IPS DF 6.9 (cell line): ENCODE measurements at places on chromosomes 2 and 18.

DNA sequence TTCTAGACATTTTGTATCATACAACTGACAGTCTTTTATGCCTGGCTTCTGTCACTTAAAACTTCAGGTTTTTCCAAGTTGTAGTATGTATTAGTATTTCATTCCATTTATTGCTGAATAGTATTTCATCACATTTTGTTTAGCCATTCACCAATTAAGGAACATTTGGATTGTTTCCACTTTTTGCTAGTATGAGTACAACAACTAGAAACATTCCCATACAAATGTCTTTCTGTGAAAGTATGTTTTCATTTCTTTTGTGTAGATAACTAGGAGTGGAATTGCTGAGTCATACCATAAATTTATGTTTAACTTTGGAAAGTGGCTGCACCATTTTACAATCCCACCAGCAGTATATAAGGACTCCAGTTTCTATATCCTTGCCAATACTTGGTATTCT, 135.9 kb downstream of the ATAD2B start:
- no peak for DNase-seq

- no peak for DNase-seq
These were observed 164.3 kb downstream of the MIB1 start for GRCh38 chr18:21904856-21905255.

GRCh38 chr18:61448316-61448715, 115.1 kb downstream of the CDH20 start:
- DNase-seq, result no peak

GRCh38 chr2:1715184-1716013, 28.9 kb downstream of the PXDN start:
- DNase-seq, result no peak

GRCh38 chr2:88530081-88530480, 77.6 kb upstream of the FOXI3 start:
- no peak for DNase-seq

- no peak for DNase-seq
These were observed 10.8 kb downstream of the IL1RL1 start for GRCh38 chr2:102321941-102322719.

DNA sequence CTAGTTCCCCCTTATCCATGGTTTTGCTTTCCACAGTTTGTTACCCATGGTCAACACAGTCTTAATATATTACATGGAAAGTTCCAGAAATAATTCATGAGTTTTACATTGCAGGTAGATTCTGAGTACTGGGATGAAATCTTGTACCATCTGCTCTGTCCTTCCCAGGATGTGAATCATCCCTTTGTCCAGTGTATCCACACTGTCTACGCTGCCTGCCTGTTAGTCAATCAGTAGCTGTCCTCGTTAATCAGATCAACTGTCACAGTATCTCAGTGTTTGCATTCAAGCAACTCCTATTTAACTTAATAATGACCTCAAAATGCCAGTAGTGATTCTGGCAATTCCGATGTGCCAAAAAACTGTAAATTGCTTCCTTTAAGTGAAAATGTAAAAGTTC, 76.3 kb downstream of the DYNC1I2 start:
- DNase-seq, result no peak

- no peak for DNase-seq
These were observed 22.8 kb downstream of the NXPH2 start for GRCh38 chr2:138757384-138757783.

- DNase-seq, result no peak
These were observed 106.3 kb downstream of the NCOA1 start for GRCh38 chr2:24597181-24597870.

DNA sequence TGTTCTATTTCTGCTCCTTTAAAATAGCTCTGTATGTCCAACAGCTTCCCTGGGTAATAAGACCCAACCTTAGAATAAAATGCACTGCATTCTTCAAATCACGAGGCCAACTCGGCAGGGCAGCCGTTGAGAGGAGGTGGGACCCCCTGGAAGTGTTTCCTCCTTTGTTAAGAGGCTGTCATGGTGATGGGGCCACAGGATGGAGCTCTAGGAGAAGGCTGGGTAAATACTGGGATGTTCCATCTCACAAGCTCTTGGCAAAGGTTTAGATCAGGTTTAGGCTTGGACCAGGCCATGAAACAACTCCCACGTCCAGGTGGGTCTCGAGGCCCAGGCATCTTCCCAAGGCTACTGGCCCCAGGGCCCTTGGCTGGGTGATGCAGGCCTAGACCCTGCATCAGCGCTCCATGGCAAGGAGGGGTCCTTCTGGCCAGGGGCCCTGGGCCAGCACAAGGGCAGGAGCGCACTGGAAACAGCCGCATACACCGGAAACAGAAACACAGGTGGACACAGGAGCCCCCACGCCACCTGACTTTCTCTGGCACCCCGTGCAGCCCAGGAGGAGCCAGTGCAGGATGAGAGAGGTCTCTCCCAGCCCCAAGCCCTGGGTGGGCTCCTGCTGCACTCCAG, 38.8 kb upstream of the OTOS start:
- no peak for DNase-seq

GRCh38 chr2:221673248-221673647, 101.1 kb upstream of the EPHA4 start:
- no peak for DNase-seq

DNA sequence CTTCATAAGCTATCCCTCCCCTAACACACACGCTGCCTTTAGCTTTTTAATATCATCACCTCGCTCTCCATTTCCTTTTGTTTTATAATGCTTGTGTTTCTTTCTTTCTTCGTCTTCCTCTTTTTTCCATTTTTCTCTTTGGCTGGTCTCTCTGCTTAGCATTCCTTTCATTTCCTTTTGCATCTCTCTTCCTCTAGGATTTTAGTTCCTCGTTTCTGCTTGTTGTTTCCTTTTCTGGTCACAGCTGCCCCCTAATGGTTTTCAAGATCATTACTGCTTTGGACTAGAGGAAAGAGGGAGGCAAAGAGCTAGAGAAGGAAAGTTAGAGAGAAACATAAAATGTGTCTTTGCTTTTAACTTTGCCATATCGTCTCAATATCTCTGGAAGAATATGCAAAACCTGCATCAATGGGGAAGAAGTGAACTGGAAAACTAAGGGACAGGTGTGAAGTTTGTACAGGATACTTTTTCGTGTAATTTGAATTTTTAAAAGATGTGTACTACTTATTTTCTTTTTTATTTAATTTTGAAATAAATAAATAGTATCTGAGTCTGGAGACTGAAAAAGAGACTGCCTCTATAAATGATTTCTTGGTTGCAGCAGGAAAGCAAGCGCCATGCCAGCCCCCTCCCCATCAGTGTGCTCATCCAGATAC, 6.3 kb upstream of the NRP2 start:
- no peak for DNase-seq

DNA sequence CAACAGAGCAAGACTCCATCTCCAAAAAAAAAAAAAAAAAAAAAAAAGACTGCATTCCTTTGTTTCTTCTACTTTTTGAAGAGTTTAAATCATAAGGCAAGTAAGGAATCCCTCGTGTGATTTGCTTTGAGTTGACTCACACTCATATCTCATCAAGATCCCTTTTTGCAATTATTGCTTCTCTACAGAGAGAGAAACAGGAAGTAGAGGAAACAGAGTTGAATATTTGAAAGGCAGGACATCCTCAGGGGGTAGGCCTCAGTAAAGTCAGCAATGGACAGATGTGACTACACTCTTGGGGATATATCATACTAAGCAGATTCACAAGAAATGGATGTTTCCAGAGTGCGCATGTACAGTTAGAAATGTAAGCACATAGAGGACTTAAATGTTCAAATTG, 11.2 kb upstream of the EFR3B start:
- no peak for DNase-seq

DNA sequence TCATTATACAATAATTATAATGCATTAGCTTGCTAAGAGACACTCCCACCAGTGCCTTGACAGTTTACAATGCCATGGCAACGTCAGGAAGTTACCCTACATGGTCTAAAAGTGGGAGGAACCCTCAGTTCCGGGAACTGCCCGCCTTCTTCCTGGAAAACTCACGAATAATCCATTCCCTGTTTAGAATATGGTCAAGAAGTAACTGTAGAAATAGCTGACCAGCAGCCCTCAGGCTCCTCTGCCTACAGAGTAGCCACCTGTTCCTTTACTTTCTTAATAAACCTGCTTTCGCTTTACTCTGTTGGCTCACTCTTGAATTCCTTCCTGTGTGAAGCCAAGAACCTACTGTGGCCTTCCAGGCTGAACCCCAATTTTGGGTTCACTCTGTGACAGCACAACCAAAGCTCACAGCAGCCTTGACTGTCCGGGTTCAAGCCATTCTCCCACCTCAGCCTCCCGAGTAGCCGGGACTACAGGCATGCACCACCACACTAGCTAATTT, 20.0 kb upstream of the PTPN2 start:
- no peak for DNase-seq

GRCh38 chr2:120566331-120567035, 169.2 kb upstream of the GLI2 start:
- no peak for DNase-seq
